ENCODE measurements at places on chromosomes 3 and 15.

DNA sequence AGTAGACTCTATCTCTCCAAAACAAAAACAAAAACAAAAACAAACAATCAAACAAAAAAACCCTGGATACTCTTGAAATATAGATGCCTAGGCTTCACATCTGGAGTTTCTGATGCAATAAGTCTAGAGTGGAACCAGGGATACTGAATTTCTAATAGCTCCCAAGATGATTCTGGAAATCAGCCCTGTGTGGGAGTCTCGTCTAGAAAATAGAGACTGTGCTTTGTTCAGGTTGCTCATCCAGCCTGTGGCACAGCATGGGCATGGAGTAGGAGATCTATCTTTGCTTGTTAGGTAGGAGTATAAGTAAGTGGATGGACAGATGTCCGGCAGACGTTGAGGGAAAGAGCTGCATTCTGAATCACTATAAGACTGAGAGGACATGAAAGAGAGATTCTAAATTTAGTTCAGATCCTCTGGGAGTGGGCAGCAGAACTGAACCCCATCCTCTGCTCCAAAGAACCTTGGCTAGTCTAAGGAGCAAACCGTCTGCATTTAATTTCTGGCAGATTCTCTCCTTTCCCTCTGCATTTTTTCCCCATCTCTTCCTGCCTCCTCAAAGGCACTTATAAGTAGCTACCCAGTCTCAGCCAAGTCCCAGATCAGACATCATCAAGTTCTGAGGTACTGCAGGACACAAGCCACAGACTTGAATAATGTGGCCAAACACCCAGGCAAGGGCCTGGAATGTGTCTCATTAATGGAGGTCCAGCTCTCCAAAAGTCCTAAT, 92.6 kb upstream of the STRIT1 start:
- no peak for DNase-seq

- no peak for DNase-seq
These were observed 258.1 kb upstream of the MCTP2 start for GRCh38 chr15:93973287-93973686.

DNA sequence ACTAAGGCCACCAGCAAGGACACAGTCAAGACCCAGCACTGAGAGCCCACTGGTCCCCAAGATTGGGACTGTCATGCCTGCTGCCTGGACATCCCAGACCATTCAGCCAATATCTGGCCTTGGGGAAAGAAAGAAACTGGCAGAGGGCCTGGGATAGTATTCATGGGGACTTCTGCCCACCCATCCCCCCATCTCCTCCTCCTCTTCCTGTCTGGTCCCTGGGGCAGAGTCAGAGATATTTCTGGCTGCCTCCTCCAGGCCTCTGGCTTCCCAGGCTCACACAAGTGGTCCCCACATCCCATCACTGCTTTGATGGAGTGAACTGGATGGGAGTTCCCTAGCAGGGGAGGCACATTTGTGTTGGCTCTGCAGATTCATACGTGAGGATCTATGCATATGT, 4.2 kb upstream of the RASL12 start:
- no peak for DNase-seq

- no peak for DNase-seq
These were observed 30.2 kb downstream of the RPLP1 start for GRCh38 chr15:69482686-69483256.

- no peak for DNase-seq
These were observed 5.1 kb downstream of the ANP32A start for GRCh38 chr15:68815598-68815997.

GRCh38 chr3:124084022-124084881, 92.3 kb upstream of the ROPN1 start:
- DNase-seq: no peak

GRCh38 chr3:155491696-155492095, 198.2 kb upstream of the STRIT1 start:
- no peak for DNase-seq

DNA sequence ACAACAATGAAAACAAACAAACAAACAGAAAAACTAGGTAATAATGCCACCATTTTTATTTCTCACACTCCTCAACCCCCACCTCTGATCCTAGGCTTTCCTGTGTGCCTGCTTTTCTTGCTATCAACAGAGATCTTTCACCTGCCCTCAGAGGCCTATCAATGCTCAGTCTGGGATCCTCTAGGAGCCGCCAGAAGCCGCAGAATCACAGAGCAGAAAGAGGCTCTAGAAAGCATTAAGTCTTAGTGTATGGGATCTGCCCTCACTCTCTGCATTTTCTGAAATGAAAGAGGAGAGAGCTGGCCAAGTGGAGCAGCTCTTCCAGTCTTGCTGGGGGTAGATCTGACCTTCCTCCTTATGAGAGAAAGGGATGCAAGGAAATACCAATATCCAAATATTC, 306.8 kb downstream of the TUSC7 start:
- DNase-seq: no peak

- no peak for DNase-seq
These were observed 42.1 kb downstream of the VGLL4 start for GRCh38 chr3:11601446-11602238.

DNA sequence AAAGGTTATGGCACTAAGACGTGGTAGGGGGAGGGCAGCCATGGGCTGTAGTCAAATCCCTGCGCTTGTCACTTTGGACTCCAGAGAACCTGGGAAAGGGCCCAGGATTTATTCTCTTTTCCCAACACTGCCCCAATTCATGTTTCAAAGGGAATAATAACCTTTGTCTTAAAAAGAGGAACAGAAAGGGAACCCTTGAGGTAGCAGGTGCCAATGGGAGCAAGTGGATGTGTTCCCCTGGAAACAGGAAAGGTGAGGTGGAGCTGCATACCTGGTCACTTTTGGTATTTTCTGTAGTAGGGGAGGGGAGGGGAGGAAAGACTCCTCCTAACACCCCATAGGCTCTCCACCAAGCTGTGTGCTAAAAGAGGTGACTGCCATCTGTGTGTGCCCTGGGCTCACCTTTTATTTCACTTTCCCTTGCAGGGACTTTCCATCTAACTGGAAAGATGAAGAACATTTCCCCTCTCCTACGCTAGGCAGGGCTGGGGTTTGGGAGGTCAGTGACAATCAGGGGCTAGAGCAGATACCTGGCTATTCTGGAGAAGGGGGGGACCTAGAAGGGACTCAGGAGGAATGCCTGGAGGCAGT, 6.1 kb upstream of the CHST14 start:
- no peak for DNase-seq

- no peak for DNase-seq
These were observed 812.3 kb downstream of the NSUN3 start for GRCh38 chr3:94875149-94875548.

DNA sequence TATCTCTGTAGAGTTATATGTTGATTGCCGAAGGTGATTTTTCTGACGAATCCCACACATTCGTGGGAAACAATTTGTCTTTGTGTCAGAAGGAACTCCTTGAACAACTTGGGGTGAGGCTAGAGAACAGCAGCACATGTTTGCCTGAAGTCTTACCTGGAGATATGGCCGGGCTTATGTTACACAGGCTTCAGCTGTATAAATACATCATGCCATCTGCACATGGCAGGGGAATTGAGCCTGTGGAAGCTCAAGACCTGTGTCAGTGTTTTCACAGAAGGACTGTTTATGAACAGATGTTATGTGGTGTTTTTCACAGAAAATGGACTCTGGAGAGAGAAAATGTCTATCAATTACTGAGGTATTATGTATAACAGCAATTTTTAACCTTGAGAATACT, 203.6 kb upstream of the MDFIC2 start:
- DNase-seq: no peak
